MV-4-11 (cell line): ENCODE measurements at places on chromosomes 13 and 19.

DNA sequence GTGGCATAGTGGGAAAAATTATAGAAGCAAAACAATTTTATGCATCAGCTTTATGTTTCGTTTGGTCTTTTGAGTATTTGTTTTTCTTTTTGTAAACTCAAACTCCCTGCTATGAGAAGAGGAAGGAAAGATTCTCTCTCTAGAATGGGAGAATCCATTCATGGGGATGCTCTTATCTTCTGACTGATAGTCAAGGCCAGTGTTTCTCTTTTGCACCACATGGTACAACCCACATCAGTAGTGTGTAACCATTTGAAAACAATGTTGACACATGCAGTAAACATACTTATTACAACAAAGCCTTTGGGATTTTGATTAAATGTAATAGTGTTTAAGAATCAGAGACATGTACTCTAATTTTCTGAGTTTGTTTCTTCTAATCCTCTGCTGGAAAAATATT lies 490.5 kb downstream of the MYO16 start:
- DNase-seq, result no peak

- DNase-seq, result no peak
Measured at GRCh38 chr19:3591876-3592613, 6.8 kb downstream of the GIPC3 start.

DNA sequence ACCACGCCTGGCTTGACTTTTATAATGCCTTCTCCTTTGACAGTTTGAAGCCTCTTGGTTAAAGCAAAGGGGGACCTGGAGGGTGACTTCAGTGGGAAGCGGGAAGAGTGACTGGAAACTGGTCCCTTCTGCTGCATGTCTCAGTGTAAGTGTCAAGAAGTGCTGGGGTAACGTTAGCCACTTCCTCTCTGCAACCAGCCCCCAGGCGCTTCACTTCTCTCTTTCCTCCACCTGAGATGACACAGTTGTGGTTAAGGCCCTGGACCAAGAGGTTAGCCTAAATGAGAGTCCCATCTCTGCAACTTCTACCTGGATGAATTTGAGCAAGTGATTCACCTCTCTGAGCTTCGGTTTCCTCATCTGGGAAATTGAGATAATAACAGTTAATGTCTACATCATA lies 16.3 kb downstream of the LEUTX start:
- DNase-seq, result peak; percentile 56

- DNase-seq, result no peak
Measured at GRCh38 chr19:45645068-45645630, 6.0 kb upstream of the EML2 start.

GRCh38 chr13:113327766-113328471 lies 30.9 kb downstream of the LAMP1 start:
- DNase-seq, result peak; percentile 70

DNA sequence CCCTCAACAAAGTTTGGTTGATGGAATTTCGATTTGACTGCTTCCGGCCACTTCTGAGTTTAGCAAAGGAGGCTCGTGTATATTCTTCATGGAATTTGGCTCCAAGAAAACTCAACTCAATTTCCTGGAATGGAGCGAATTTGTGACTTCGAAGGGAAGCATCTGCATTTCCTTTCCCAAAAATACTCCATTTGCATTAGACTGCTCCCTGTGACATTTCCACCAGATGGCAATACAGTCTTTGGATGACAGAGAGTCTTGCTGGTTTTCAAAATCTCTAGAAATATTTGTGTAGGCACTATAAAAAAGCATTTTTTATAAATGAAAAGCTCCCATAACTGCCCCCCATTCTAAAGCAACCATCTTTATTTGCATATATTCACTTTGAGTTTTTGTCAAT lies 4.1 kb downstream of the C1QTNF9 start:
- no peak for DNase-seq

DNA sequence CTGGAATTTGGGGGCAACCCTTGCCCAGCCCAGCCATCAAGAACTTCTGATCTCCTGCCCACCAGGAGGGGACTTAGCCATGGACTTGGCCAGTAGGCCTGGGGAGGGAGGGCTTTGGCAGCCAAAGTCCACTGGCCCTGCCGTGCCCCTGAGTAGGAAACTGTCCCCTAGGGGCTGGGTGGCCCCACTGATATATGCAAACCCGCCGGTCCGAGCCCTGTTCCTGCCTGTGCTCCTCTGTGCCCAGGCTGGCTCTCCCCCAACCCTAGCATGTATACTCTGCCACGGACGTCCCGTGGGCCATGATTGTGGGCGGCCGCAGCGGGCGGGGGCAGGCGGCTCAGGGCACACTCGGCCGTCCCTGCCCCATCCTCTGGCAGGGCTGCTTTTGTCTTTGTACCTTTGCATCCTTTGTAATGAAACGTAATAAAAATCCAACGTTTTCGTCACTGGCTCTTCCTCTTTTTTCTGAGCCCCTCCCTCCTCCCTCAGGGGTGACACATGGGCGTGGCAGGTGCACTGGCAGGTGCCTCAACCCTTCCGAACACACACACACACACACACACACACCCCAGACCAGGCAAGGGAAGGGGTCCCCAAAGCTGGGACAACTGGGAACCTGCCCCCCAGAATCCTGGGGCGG lies 9.1 kb downstream of the COMP start:
- DNase-seq, result peak; percentile 20

DNA sequence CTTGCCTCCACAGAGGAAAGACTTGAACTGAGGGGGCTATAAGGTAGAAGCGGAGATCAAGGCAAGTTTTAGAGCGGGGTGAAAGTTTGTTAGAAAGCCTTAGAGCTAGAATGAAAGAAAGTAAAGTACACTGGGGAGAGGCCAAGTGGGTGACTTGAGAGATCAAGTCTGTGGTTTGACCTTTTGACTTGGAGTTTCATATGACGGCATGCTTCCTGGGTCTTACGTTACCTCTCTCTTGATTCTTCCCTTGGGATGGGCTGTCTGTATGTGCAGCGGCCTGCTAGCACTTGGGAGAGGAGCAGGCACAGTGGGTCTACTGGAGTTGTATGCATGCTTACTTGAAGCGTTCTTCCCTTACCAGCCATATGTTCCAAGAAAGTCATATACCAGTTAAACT lies 1768.5 kb downstream of the PCDH9 start:
- DNase-seq, result peak; percentile 45

- peak; percentile 5 for DNase-seq
Measured at GRCh38 chr13:103788061-103788652, 721.9 kb upstream of the SLC10A2 start.

GRCh38 chr13:32047793-32048192 lies 16.2 kb downstream of the FRY start:
- peak; percentile 71 for DNase-seq

GRCh38 chr19:41431426-41432386 lies 4.5 kb upstream of the B3GNT8 start:
- DNase-seq, result peak; percentile 83

DNA sequence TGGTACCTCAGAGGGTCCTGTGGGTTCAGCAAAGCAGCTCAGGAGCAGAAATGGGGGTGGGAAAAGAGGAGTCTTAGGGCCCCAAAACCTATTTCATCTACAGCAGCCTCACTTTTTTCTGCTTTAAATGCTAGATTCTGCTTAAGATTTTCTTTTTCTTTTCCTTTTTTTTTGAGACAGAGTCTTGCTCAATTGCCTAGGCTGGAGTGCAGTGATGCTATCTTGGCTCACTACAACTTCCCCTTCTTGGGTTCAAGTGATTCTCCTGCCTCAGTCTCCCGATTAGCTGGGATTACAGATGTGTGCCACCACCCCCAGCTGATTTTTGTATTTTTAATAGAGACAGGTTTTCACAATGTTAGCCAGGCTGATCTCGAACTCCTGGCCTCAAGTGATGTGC lies 30.7 kb upstream of the WDFY2 start:
- DNase-seq, result peak; percentile 47

DNA sequence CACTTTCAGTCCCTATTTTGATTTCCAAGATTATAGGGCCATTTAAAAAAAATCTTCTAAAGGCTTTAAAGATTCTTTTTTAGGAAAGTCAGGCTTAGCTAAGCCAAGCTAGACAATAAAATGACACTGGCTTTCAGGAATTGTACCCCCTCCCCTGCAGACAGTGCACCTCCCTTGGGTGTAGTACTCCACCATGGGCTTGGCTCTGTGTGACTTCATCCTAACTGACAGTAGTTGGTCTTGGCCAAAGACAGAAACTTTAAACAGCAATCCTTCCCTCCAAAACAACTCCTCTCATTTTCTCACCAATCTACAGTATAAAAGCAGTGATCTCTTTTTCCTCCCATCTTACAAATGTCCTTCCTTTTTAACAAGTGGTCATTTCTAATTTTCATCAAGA lies 283.0 kb downstream of the DNAJC15 start:
- DNase-seq, result no peak

DNA sequence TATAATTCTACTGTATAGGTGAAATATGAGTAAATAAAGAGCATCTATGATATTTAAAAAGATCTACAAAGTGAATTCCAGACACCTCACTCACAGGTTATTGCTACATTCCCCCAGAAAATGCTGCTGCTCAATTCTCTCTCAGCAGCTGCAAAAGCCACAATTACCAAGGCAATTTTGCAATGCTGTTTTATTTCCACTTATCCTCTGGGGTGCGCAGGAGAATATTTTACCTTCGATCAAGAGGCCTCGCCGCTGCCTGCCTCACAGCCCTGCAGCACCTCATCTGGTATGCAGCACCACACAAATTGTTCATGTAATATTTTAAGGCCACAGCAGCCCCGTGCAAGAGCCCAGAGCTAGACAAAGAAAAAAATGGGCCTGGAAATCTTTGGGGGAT lies 333.2 kb downstream of the DNAJC15 start:
- peak; percentile 70 for DNase-seq

- DNase-seq, result no peak
Measured at GRCh38 chr13:36428086-36428485, 4.2 kb upstream of the CCNA1 start.

GRCh38 chr19:35462476-35462953 lies 14.5 kb downstream of the FFAR2 start:
- DNase-seq, result peak; percentile 98

DNA sequence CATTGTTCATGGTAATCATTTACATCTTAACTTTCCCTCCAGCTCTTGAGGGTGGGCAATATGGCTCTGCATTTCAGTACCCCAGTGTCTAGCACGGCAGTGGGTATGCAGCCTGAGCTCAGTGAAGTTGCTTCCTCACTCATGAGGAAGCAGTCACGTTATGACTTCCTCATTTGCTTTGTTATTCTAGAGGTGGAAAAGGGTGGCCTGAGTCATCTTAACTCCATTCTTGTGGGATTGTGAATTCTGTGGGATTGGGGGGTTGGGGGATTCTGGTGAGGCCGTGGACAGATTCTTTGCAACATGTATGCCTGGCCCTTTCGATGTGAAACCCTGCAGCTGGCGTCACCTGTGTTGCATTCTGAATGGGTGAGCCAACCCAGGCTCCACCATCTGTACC lies 406.7 kb upstream of the ZNF507 start:
- peak; percentile 88 for DNase-seq

DNA sequence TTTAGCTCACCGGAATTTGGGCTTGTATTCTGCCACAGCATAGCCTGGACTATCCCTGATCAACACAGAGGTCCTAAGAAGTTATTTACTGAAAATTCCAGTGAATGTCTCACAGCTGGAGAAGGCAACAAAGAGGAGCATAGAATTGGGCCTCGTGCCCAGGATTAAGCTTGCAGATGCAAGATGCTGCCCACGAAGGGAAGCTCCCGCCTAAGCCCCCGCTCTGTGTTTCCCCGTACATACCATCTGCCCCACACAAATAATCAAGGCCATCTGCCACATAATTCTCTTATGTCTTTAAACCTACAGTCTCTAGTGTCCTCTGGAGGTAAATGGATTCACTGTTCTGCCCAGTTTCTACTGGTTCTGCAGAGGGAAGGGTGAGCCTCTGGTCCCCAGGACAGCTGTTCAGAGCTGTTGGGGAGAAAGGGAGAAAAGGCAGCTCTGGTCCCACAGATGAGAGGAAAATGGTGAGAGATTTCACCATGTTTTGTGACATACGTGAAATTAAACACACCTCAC lies 7.4 kb upstream of the TPP2 start:
- DNase-seq, result peak; percentile 19

DNA sequence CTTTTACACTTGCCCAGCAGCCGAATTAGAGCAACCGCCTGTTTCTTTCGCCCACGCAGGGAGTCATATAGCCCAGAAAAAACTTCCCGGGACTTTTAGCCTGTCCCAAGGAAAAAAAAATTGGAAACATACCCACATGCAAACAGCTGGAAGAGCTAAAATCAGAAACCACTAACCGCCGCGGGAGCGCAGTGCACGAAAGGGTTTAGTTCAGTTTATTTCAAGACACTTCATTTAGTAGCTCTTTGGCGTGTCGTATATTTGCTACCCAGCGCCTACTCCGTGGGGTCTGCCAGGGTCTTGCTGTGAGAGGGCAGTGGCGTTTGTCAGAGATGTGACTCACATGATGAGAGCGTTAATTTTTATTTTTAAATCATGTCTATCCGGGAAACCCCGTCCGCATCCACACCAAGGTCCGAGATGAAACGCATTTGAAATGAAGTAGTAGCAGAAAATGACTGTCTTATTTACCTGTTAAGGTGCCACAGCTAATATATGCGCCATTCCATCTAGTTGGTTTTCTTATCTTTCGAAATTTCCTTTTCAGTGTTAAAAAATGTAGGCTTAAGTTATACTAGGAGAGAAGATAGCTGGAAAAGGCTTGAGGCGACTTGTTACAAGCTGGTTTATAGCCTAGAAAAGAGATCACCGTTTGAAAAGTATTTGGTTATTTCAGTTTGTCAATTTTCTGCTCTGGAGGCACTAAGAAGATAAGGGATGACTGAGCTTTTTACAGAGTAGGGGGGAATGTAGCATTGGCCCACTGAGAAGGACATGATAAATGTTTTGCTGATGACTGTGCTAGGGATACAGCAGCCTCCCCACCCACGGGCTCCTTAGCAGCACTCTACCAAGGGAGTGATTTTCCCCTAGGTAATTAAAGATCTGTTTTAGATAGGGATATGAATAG lies 1.7 kb downstream of the KLF5 start:
- no peak for DNase-seq

DNA sequence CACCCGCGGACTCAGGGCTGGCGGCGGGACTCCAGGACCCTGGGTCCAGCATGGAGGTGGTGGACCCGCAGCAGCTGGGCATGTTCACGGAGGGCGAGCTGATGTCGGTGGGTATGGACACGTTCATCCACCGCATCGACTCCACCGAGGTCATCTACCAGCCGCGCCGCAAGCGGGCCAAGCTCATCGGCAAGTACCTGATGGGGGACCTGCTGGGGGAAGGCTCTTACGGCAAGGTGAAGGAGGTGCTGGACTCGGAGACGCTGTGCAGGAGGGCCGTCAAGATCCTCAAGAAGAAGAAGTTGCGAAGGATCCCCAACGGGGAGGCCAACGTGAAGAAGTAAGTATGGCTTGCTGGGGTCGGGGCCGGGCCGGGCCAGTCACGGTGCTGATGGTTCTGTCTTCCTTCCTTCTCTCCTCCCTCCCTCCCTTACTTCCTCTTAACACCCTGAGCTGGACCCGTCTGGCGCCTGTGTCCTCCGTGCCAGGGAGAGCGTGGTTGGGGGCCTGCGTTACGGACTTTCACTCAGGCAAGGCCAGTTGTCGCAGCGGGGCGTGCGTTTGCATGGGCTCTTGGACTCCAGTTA lies 1.4 kb downstream of the STK11 start:
- no peak for DNase-seq

- no peak for DNase-seq
Measured at GRCh38 chr13:106003651-106004050, 531.8 kb downstream of the EFNB2 start.

GRCh38 chr19:17491287-17491686 lies 20.2 kb upstream of the PGLS start:
- DNase-seq, result no peak
